ENCODE measurements at places on chromosomes 2 and 18. TPM values are rescaled to one million over a fixed set of nuclear protein-coding genes. Genes with fewer than 3 reads are reported as not detected.

DNA sequence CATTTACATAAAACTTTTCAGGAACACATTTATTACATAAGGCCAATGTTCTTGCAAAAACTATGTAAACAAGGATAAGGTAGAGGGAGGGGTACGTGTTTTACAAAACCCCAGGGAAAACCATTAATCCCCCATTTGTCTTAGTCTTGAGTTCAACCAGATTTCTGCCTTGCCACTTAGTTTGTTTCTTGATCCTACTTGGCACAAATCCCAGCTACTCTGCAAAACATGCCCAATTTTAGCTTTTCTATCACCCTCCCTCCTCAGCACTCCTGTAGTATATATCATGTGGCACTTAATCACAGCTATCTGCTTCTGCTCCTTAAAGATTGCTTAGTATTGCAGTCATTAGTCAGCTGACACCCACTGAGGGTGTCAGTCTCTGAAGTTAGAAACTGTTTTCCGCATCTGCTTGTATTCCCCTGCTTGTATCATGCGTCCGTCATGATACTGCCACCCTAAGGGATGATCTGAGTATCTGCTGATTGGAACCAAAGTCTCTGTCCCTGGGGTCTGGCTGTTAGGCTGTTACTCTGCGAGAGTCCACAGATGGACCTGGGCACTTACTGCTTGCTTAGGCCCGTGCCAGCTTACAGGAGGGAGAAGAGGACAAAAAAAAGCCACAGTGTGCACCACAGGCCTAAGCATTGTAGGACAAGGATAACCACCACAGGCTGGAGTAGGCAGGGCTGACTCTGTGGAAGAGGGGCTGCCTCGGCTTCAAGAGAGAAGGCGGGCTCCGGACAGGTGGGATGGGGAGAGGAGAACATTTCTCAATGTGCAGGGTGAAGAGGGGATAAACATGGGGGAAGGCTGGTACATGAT is 82.2 kb downstream of the EPAS1 start:
- no peak overlapping the region for H3K27ac ChIP-seq
- no peaks in the 10 kb centered on the region for H3K27me3 ChIP-seq
- DNase-seq = no peak
- no peaks in the 10 kb centered on the region for H3K36me3 ChIP-seq
- H3K4me3 ChIP-seq = no peak overlapping the region

- H3K27me3 ChIP-seq = peaks cover 27% of the 10 kb centered on the region
- H3K36me3 ChIP-seq = peaks cover 11% of the 10 kb centered on the region
- no peaks in the 10 kb centered on the region for H3K4me1 ChIP-seq
- no peak overlapping the region for H3K4me3 ChIP-seq
- no peak for DNase-seq
These were observed 4.5 kb upstream of the CTIF start for GRCh38 chr18:48534364-48534763.

DNA sequence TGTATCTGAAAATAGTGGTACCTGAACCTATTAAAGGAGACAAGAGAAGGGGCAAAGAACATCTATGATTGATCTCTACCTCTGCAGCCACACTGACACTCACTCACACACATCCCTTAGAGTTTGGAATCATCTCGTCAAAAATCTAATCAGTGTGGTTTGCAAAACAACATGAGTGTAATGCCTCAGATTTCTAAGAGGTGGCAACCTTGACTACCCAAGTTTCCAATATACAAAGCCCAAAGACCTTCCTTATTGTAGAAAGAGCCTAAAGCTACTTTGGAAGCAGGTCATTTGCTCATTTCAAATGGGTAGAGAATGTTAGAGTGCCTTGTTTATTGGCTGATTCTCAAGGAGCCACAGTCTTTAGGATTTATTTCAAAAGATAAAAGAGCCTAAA is 444.9 kb downstream of the ARHGAP15 start:
- H3K27ac ChIP-seq = no peak overlapping the region
- no peaks in the 10 kb centered on the region for H3K4me1 ChIP-seq
- H3K4me3 ChIP-seq = no peak overlapping the region

GRCh38 chr2:68537809-68538208 is 70.4 kb downstream of the APLF start:
- H3K27ac ChIP-seq = no peak overlapping the region
- H3K4me3 ChIP-seq = no peak overlapping the region
- no peaks in the 10 kb centered on the region for H3K27me3 ChIP-seq
- no peaks in the 10 kb centered on the region for H3K36me3 ChIP-seq
- no peaks in the 10 kb centered on the region for H3K4me1 ChIP-seq

Gene IL36B
- total RNA-seq = not detected

DNA sequence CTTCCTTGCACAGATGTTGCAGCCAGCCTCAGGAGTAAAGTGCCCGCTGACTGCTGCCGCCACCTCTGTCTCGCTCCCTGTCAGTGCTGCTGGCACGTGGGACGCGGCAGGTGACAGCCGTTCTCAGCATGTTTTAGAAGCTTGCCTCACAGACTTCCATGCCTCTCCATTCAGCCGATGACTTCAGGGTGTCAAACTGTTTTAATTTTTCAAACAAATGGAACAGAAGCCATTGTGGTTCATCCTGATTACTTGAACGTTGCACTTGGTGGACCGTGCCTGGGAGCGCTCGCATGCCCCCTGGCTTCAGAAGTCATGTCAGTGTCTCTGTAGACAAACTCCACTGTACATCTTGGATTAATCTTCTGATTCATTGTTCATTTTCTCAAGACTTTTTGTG is 62.7 kb upstream of the EML6 start:
- H3K36me3 ChIP-seq = peaks cover 95% of the 10 kb centered on the region
- H3K4me3 ChIP-seq = no peak overlapping the region
- H3K4me1 ChIP-seq = peaks cover 9% of the 10 kb centered on the region
- no peaks in the 10 kb centered on the region for H3K27me3 ChIP-seq

Gene DHRS9
- 16.6 TPM for total RNA-seq

- peaks cover 47% of the 10 kb centered on the region for H3K27me3 ChIP-seq
- no peak for DNase-seq
- no peak overlapping the region for H3K4me3 ChIP-seq
- H3K4me1 ChIP-seq = peaks cover 13% of the 10 kb centered on the region
- H3K36me3 ChIP-seq = peaks cover 5% of the 10 kb centered on the region
- no peak overlapping the region for H3K27ac ChIP-seq
These were observed 1.1 kb downstream of the EMILIN1 start for GRCh38 chr2:27079233-27080139.

DNA sequence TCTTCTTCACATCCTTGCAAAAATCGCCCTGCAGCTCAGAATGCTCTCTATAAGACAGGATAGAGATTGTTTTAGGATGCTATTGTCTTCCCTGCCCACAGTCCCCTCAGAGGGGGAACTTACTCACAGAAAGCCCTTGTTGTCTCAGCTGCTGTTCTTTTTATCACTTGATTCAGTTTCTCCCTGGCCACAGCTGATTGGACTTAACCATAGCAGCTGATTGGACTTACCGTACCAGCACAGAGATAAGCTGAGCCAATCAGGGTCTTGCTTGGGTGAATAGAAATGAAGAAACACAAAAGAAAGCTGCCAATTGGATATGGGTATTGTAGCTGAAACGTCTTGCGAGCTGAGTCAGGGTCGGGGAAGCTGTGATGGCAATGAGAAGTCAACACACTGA is 194.2 kb upstream of the MEX3C start:
- H3K36me3 ChIP-seq = no peaks in the 10 kb centered on the region
- no peak for DNase-seq
- no peaks in the 10 kb centered on the region for H3K4me1 ChIP-seq
- H3K4me3 ChIP-seq = no peak overlapping the region
- H3K27me3 ChIP-seq = peaks cover 22% of the 10 kb centered on the region

DNA sequence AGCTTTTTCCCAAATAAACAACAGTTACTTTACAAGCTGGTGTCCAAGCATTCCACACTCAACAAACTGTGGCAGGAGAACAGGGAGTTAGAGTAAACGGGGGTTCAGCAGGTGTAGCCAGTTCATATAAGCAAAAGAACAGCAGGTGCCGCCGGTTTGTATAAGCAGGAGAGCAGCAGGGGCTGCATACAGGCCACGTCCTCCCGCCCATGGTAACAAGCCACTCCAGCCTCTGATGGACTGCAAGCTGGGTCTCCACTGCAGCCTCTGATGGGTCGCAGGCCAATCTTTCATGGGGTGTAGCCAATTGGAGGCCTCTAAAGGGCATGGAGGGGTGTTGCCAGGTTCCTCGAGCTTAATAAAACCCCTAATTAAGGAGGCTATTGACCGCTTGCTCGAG is 189.3 kb downstream of the ANKRD30B start:
- H3K4me3 ChIP-seq = no peak overlapping the region
- no peak for DNase-seq
- no peaks in the 10 kb centered on the region for H3K4me1 ChIP-seq
- H3K27ac ChIP-seq = no peak overlapping the region
- H3K36me3 ChIP-seq = no peaks in the 10 kb centered on the region

DNA sequence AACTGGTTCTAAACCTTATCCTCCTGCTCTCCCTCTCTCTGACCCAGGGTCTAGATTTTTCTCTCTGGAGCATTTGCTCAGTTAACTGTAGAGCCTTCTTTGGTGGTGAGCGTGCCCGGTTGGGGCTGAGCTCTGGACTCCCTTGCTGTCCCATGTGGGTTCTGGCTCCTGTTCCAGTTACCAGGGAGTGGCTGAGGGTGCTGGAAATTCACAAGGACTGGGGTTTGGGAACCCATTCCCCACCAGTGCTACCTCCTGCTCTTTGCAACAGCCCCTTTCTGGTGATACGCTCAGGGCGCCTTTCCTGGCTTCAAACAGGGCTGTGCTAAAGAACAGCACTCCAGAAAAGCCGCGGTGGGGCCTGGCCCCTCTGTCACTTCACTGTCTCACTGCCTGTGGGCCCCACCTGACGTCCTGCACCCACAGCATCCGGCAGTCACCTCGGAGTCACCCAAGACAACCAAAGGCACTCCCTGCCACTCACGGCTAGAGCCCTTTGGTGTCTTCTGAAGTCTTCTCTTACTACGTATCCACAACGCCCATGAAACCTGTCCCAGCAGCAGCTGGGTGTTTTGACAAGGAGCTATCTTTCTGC is 41.3 kb downstream of the CAPN13 start:
- H3K27me3 ChIP-seq = no peaks in the 10 kb centered on the region
- H3K4me1 ChIP-seq = peaks cover 14% of the 10 kb centered on the region
- H3K4me3 ChIP-seq = no peak overlapping the region
- H3K27ac ChIP-seq = no peak overlapping the region
- DNase-seq = no peak
- H3K36me3 ChIP-seq = no peaks in the 10 kb centered on the region

- H3K4me3 ChIP-seq = no peak overlapping the region
- no peak for DNase-seq
- H3K27me3 ChIP-seq = no peaks in the 10 kb centered on the region
- no peak overlapping the region for H3K27ac ChIP-seq
These were observed 58.4 kb downstream of the WDSUB1 start for GRCh38 chr2:159228081-159228581.

DNA sequence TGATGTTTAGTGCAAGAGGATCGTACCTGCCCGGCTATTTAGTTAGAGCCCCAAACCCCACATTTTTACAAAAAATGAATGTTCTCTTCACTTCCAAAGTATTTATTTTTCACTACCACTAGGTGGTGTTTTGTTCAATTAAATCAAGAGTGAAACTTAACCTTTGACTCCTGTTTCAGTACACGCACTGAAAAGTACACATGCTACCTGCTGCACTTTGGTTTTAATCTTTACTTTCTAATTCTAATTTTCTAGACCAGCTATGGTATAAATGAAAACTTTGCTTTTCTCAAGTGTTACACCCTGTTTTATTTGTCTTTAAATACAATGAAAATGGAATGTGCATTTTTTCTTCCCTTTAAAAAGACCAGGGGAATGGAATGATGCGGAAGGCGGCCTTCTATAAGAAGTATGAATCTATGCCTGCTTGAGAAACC is 31.4 kb upstream of the CHN1 start:
- DNase-seq = no peak
- H3K27me3 ChIP-seq = no peaks in the 10 kb centered on the region
- H3K4me3 ChIP-seq = no peak overlapping the region
- no peaks in the 10 kb centered on the region for H3K4me1 ChIP-seq
- H3K27ac ChIP-seq = no peak overlapping the region
- no peaks in the 10 kb centered on the region for H3K36me3 ChIP-seq

Gene TXNDC2
- not detected for total RNA-seq

Gene BCL11A
- total RNA-seq = 8.1 TPM

Gene FAM237A
- not detected for total RNA-seq

- DNase-seq = no peak
- H3K27me3 ChIP-seq = no peaks in the 10 kb centered on the region
- H3K4me3 ChIP-seq = no peak overlapping the region
These were observed 329.9 kb upstream of the RAB12 start for GRCh38 chr18:8279346-8279745.

Gene DPYSL5
- total RNA-seq = not detected

Gene DTNA
- 10.9 TPM for total RNA-seq

Gene SLC11A1
- 0.12 TPM for total RNA-seq

- H3K27me3 ChIP-seq = no peaks in the 10 kb centered on the region
- DNase-seq = no peak
- H3K36me3 ChIP-seq = no peaks in the 10 kb centered on the region
- H3K4me3 ChIP-seq = no peak overlapping the region
These were observed 885.0 kb downstream of the SLC4A3 start for GRCh38 chr2:220512419-220512818.

Gene ITGA4
- 0.33 TPM for total RNA-seq

DNA sequence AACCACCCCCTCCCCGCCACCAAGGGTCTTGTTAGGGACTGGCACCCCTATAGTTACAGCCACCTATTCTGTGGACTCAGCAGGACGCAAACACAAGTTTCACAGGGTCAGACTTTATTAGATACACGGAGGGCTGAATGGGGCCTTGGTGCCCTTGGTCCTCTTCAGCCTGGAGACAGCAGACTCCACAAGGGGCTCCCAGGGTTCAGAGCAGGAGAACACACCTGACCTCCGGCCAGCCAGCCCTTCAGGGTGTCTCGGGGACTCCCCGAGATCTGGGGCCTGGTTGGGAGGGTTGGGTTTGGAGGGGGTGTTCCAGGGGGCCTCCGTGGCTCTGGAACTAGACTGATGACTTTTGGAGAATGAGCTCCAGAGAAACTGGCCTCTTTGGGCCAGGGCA is 2.3 kb upstream of the PREB start:
- no peak overlapping the region for H3K27ac ChIP-seq
- H3K4me3 ChIP-seq = no peak overlapping the region
- H3K36me3 ChIP-seq = peaks cover 26% of the 10 kb centered on the region
- peaks cover 9% of the 10 kb centered on the region for H3K4me1 ChIP-seq

Gene BOLL
- total RNA-seq = not detected

- H3K4me3 ChIP-seq = no peak overlapping the region
- no peaks in the 10 kb centered on the region for H3K36me3 ChIP-seq
- H3K27ac ChIP-seq = no peak overlapping the region
- no peaks in the 10 kb centered on the region for H3K27me3 ChIP-seq
These were observed 588.6 kb downstream of the NRXN1 start for GRCh38 chr2:50443288-50443687.

DNA sequence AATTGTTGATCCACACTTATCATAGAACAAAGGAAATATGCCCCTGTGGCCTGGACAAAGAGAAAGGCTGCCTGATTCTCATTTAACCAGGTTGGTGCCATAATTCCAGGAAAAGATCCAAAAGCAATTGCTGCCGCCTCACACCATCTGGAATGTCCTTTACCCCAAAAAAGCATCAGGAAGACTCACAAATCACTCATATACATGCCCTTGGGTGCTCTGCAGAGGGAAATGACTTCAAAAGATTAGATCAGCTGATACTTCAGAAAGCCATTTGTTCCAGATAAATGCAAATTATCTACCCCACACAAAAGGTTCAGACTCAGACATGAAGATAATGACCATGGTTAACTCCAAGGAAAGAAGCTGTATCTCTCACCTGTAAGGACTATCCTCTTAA is 285.8 kb downstream of the C1D start:
- H3K4me3 ChIP-seq = no peak overlapping the region
- no peaks in the 10 kb centered on the region for H3K4me1 ChIP-seq
- no peak for DNase-seq
- H3K27ac ChIP-seq = no peak overlapping the region
- H3K27me3 ChIP-seq = peaks cover 50% of the 10 kb centered on the region
